ENCODE measurements at places on chromosomes 16 and 17. TPM values are rescaled to one million over a fixed set of nuclear protein-coding genes. Genes with fewer than 3 reads are reported as not detected.

GRCh38 chr16:82439678-82440293, 187.0 kb upstream of the CDH13 start:
- no peak for DNase-seq

GRCh38 chr16:28181515-28181914, 30.2 kb downstream of the XPO6 start:
- DNase-seq, result peak; percentile 33

DNA sequence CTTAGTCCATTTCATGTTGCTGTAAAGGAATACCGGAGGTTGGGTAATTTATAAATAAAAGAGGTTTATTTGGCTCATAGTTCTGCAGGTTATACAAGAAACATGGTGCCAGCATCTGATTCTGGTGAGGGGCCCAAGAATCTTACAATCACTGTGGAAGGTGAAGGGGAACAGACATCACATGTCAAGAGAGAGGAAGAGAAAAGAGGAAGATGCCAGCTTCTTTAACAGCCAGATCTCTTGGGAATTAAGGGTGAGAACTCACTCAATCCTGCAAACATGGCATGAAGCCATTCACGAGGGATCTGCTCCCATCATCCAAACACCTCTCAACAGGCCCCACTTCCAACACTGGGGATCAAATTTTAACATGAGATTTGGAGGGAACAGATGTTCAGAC, 49.5 kb downstream of the BMERB1 start:
- DNase-seq, result no peak

DNA sequence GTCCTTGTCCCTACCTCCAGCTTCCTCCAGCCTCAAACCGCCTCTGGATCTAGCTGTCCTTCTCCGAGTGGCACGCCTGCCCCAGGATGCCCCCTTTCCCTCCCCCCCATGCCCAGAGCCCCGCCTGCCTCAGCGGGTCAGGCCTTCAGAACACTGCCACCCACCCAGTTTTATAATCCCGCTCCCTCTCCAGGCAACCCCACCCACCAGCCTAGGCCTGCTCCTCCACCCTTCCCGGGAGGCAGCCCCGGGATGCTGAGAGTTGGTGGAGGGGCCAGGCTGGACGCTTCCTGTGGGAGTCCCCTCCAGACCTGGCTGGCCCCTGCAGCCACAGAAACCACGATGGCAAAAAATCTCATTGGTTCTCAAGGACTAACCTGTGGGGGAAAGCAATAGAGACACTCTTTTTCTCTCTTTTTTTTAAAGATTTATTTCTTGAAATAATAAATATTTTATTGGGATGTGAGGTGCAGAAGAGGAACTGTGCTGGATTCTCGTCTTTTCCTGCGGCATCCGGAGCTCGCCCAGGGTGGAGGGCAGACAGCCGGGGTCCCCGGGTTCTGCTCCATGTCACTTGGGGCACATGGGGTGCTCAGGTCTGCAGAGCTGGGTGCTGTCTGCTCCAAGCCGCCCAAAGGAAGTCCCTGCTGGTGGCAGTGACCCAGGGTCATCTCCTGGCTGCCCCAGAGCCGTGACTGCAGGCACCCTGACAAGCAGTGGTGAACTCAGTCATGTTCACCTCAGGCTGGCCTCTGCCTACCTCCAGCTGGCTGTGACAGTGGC, 81.9 kb downstream of the MGAT5B start:
- DNase-seq, result no peak

- DNase-seq, result no peak
Observed at GRCh38 chr17:14622615-14623101, 321.8 kb downstream of the HS3ST3B1 start.

- peak; percentile 43 for DNase-seq
Observed at GRCh38 chr17:83053739-83054451, 25.5 kb upstream of the METRNL start.

GRCh38 chr16:3188925-3189825, 1.2 kb downstream of the OR1F1 start:
- DNase-seq, result peak; percentile 58

DNA sequence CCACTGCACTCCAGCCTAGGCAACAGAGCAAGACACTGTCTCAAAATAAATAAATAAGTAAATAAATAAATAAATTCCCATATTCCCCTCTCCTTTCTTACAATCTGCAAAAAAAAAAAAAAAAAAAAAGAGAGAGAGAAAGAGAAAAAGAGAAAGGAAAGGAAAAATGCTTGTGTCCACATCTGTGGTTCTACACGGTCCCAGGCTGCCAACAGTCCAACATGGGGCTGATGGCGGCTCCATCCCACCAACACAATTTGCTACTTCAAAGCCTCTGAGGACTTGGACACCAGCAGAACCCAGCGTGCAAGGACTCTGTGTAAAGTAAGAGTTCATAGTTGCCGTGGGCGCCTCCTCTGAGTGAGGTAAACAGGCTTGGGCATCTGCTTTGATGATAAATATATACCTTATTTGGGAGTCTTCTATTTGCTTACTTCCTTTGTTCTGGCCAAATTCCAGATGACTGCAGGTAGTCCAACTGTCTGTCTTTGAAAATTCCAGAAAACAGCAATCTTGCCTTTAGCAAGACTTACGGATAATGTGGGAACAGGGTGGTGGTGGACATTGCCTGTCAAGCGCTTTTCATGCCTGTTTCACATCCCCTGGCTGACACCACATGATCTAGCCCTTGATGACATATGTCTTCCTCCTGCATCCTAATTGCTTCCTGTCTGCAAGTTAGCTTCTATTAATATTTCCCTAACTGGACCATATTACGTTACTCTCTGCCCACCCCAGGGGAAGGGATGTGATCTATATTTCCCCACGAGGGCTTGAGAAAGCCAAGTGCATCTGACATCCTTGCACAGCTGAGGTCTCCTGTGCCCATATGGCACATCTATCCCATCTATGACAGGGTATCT, 10.1 kb downstream of the LITAF start:
- no peak for DNase-seq

DNA sequence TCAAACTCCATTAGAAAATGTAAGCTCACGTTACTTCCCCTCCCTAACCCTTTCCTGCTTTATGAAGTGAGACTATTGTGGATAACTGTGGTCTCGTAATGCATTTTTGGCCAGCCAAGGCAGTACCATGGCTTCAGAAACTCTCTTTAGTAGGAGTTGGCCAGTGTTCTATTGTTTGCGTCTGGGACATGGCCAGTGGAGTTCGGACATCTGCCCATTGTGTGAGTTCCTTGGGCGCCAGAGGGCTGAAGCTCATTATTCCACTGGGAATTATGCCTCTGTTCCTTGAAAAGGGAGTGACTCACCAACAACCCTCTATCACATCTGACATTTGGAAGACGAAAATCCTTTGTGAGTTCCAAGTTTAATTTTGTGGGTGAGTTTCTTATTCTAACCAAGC, 319.5 kb upstream of the SOX9 start:
- no peak for DNase-seq

DNA sequence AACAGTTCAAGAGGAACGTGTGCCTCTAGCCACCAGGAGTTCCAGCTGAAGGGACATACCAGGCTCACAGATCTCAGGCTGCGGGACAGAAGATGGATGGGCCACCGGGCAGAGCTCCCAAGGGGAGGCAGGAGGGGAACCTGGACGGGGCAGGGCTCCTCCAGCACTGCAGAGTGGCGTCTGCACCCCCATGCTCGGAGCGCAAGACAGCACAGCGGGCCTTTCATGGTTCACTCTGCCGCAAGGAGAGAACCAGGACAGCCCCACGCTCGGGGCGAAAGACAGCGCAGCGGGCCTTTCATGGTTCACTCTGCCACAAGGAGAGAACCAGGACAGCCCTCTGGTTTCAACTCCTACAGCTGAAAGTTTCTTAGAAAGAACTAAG, 20.6 kb downstream of the SLC38A10 start:
- no peak for DNase-seq

- DNase-seq, result peak; percentile 77
Observed at GRCh38 chr17:32142857-32143526, 690 bp downstream of the RHOT1 start.

DNA sequence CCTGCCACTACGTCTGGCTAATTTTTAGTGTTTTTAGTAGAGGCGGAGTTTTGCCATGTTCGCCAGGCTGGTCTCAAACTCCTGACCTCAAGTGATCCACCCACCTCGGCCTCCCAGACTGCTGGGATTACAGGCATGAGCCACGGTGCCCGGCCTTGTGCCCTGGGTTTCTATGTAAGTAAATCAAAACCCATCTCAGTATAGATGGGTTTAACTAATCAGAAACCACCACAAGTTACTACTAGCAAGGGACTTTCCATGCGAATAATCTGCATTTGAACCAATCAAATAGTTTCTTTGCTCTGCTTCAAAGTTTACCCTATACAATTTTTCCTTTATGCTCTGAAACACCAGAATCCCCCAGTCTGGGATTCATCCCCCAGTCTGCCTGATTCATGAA, 16.5 kb upstream of the EIF1 start:
- no peak for DNase-seq

DNA sequence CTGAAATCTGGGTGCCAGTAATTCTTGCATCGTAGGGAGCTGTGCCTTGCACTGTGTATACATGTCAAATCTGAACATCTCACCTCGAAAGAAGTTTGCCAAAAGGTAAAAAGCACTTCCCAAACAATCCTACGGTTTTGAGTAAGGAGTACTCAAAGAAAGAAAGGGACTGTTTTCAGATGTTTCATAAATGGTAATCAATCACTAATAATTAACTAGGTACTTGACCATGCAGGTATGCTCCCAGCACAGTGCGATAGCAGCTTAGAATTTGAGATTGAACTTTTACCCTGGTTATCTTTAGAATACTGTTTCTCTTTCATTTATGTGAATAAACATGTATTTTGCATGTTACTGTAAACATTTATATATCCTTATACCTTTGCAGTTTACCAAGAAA, 39.0 kb downstream of the PRKCA start:
- no peak for DNase-seq

GRCh38 chr17:79205688-79206205, 131.1 kb downstream of the ENGASE start:
- DNase-seq, result no peak

GRCh38 chr16:70753694-70754325, 47.1 kb downstream of the VAC14 start:
- DNase-seq, result no peak

- no peak for DNase-seq
Observed at GRCh38 chr16:80717611-80718010, 86.8 kb downstream of the CDYL2 start.

The NRN1L gene
- total RNA-seq, result 0.96 TPM

The NPB gene
- total RNA-seq, result not detected

The PPY gene
- not detected for total RNA-seq

The GTF3C1 gene
- 40.1 TPM for total RNA-seq

The CASKIN2 gene
- total RNA-seq, result 26.5 TPM

The USB1 gene
- 49.8 TPM for total RNA-seq

The PPP1R27 gene
- not detected for total RNA-seq

The CES3 gene
- total RNA-seq, result 169 TPM

The SGCA gene
- 0.89 TPM for total RNA-seq
